ENCODE measurements at places on chromosomes 16 and 17. TPM values are rescaled to one million over a fixed set of nuclear protein-coding genes. Genes with fewer than 3 reads are reported as not detected.

DNA sequence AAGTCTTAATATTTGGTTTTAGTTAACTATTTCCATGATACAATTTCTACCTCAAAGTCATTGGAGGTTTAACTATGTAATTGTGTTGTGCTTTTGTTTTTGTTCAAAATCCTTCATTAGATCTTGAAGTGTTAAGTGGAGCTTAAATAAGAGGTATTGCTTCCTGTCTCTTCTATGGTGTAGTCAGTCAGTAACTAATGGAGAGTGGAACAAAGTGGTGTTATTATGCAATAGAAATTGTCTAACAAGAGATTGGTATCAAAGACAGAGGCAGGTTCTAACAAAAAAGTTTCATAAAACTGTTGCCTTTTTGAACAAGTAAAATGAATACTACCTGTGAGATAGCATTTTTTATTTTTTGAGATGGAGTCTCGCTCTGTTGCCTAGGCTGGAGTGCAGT lies 45.2 kb downstream of the GRB7 start:
- no peak for DNase-seq
- H3K4me3 ChIP-seq, result no peak overlapping the region

DNA sequence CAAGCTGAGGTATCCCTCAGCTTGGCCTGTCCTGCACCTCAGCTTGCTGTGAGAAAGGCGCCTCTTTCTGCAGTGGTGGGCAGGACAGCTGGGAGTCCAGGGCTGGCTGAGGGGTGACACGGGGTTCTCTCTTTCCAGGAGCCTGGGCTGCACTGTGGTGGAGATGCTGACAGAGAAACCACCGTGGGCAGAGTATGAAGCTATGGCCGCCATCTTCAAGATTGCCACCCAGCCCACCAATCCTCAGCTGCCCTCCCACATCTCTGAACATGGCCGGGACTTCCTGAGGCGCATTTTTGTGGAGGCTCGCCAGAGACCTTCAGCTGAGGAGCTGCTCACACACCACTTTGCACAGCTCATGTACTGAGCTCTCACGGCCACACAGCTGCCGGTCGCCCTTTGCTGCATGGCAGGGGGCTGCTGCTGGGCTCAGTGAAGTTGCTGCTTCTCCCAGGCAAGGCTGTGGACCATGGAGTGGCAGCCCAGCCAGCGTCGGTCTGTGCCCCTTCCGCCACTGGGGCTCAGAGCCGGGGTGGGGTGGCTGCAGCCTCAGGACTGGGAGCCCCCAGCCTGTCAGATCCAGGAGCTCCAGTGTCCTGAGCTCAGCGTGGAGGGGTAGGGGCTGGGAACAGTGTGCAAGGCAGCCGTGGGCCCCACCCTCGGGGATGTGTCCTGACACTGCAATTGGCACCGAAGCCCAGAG lies 6.4 kb downstream of the LIMD2 start:
- no peak for DNase-seq
- H3K27ac ChIP-seq, result no peak overlapping the region
- peaks cover 24% of the 10 kb centered on the region for H3K36me3 ChIP-seq
- no peak overlapping the region for H3K4me3 ChIP-seq
- no peaks in the 10 kb centered on the region for H3K27me3 ChIP-seq
- peaks cover 23% of the 10 kb centered on the region for H3K4me1 ChIP-seq

DNA sequence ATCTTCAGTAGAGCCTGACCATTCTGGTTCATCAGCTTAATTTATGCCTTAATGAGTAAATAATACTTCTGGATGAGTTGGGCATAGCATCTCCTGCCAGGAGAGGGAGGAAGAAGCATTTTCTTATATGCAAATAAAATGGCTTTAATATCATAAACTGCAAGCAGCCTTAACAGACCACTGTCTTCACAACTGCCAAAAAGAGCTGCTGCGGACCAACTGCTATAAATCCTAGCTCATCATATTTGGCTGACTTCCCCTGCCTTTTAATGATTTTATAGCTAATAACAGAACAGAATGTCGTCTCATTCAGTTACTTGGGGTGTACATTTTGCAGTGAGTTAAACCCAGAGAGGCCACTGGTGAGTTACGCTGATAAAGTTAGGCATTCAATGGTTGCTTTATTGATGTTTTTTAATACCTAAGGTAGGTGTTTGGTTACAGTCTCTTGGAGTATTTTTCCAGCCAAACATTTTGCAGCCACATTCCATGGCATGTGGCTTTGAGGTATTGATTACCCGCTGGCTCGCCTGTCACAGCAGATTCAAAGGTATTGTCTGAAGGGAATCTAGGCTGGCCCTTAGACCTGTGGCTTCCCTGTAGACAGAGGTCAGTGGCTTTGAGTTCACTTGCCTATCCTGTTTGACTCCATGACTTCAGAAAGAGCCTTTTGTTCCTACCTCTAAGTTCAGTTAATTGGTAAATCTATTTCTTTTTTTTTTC lies 16.4 kb downstream of the FAM20A start:
- no peak overlapping the region for H3K27ac ChIP-seq
- DNase-seq, result no peak
- H3K4me3 ChIP-seq, result no peak overlapping the region
- no peaks in the 10 kb centered on the region for H3K4me1 ChIP-seq
- H3K27me3 ChIP-seq, result no peaks in the 10 kb centered on the region

- H3K36me3 ChIP-seq, result no peaks in the 10 kb centered on the region
- no peak for DNase-seq
- no peak overlapping the region for H3K27ac ChIP-seq
These were observed 2.2 kb downstream of the PLCD3 start for GRCh38 chr17:45129940-45130680.

The CLEC10A gene
- not detected for total RNA-seq

The SMTNL2 gene
- not detected for total RNA-seq

The GDPD3 gene
- 2.5 TPM for total RNA-seq
